Stimulated activated CD4-positive, alpha-beta T cell treated with anti-CD3 and anti-CD28 coated beads, Interleukin-4, amount 100 ng/mL, for 24 hours (primary cell): ENCODE measurements at places on chromosomes 4 and X.

GRCh38 chr4:112673686-112674085 lies 36.7 kb downstream of the LARP7 start:
- DNase-seq, result no peak

- no peak for DNase-seq
Observed at GRCh38 chr4:168713253-168713652, 216.4 kb downstream of the PALLD start.

DNA sequence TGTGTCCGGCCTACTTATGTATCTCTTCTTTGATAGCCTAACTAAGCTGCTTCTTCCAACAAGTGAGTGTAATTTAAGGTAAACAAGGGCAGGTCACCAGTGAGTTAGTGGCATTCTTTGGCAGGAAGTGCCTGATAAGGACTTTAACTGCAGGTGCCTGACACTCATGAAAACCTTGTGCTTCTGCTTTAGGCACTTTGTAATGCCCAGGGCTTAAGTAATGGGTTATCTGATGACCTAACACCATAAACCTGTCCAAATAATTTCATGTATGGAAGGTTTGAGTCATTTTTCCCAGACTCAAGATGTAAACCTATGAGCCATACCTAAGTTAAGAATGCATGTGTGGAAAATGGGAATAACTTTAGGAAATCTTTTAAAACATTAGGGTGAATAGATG lies 43.0 kb downstream of the BCOR start:
- DNase-seq, result no peak

- DNase-seq, result no peak
Observed at GRCh38 chrX:47200385-47201150, 6.9 kb downstream of the UBA1 start.

DNA sequence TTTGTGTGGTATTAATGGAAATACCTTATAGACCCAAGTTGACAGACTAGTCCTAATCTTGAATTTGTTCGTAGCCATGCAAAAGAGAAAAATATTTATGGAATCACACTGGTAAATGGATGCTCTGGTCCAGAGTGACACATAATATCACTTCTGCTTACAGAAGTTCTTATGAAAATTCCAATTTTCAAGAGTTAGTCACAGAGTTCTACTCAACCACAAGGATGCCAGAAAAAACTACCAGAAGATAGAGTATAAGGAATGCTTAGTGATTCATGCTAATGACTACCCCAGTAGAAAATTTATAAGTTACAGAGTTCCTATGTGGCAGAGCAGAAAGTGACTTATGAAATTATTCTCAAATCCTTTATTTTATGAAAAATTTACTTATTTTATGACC lies 1384.8 kb downstream of the FAM133A start:
- no peak for DNase-seq
